ENCODE measurements at places on chromosomes 7 and 10.
A peak's percentile ranks its signal among the peaks of the same experiment; 100 is the strongest.

GRCh38 chr10:127449490-127449889 is 99.6 kb upstream of the NPS start:
- H3K4me1 ChIP-seq = no peaks in the 10 kb centered on the region
- H3K27me3 ChIP-seq = no peaks in the 10 kb centered on the region
- H3K4me3 ChIP-seq = no peak overlapping the region

GRCh38 chr7:99693427-99694200 is 13.8 kb upstream of the CYP3A5 start:
- peak overlapping the region; percentile 64 for H3K4me3 ChIP-seq
- no peaks in the 10 kb centered on the region for H3K27me3 ChIP-seq
- peak; percentile 91 for DNase-seq
- H3K36me3 ChIP-seq = no peaks in the 10 kb centered on the region

- H3K27me3 ChIP-seq = no peaks in the 10 kb centered on the region
- peaks cover 6% of the 10 kb centered on the region for H3K4me1 ChIP-seq
- no peak overlapping the region for H3K4me3 ChIP-seq
- no peaks in the 10 kb centered on the region for H3K36me3 ChIP-seq
- H3K27ac ChIP-seq = no peak overlapping the region
Observed at GRCh38 chr7:35483568-35483967, 211.4 kb downstream of the HERPUD2 start.

- H3K27ac ChIP-seq = no peak overlapping the region
- no peaks in the 10 kb centered on the region for H3K27me3 ChIP-seq
- no peak for DNase-seq
- no peak overlapping the region for H3K4me3 ChIP-seq
- no peaks in the 10 kb centered on the region for H3K36me3 ChIP-seq
- no peaks in the 10 kb centered on the region for H3K4me1 ChIP-seq
Observed at GRCh38 chr7:123231021-123232000, 31.5 kb upstream of the SLC13A1 start.

GRCh38 chr7:150983893-150984368 is 5.8 kb upstream of the KCNH2 start:
- no peak overlapping the region for H3K4me3 ChIP-seq
- H3K4me1 ChIP-seq = no peaks in the 10 kb centered on the region
- peaks cover 58% of the 10 kb centered on the region for H3K27me3 ChIP-seq
- no peaks in the 10 kb centered on the region for H3K36me3 ChIP-seq
